ENCODE measurements at places on chromosomes 3 and 15. TPM values are rescaled to one million over a fixed set of nuclear protein-coding genes. Genes with fewer than 3 reads are reported as not detected.

NLGN1 gene
- 2.9 TPM for total RNA-seq

UCN2 gene
- 0.34 TPM for total RNA-seq

GNB4 gene
- 42.7 TPM for total RNA-seq

GCSAM gene
- total RNA-seq, result not detected

RCCD1 gene
- 5.8 TPM for total RNA-seq

DPPA2 gene
- not detected for total RNA-seq

ACOX2 gene
- 28.2 TPM for total RNA-seq

ARNT2 gene
- 1.3 TPM for total RNA-seq

FBXL22 gene
- total RNA-seq, result 0.16 TPM

GOLGA6L7 gene
- not detected for total RNA-seq

DLL4 gene
- total RNA-seq, result 0.16 TPM

ARPP21 gene
- not detected for total RNA-seq

NOX5 gene
- 1.8 TPM for total RNA-seq

CELF6 gene
- total RNA-seq, result 0.26 TPM

KBTBD13 gene
- total RNA-seq, result not detected

TRAIP gene
- 2.4 TPM for total RNA-seq

SYNPR gene
- total RNA-seq, result not detected

GOLGA8G gene
- total RNA-seq, result not detected

CLRN1 gene
- total RNA-seq, result not detected

CCR9 gene
- total RNA-seq, result not detected

SEMA3F gene
- 2.1 TPM for total RNA-seq

NRG4 gene
- not detected for total RNA-seq

ARHGAP31 gene
- 3.3 TPM for total RNA-seq

SPINK8 gene
- total RNA-seq, result not detected

PDIA5 gene
- 30.7 TPM for total RNA-seq

C3orf85 gene
- total RNA-seq, result not detected

UPK1B gene
- under 0.01 TPM for total RNA-seq

IL17RB gene
- under 0.01 TPM for total RNA-seq

Data from bronchial smooth muscle cell (primary cell).